D721Med (cell line): ENCODE measurements at places on chromosomes 2 and 18.

GRCh38 chr2:172052000-172052983 is 33.0 kb upstream of the DLX1 start:
- DNase-seq, result no peak

GRCh38 chr2:50547521-50547920 is 484.4 kb downstream of the NRXN1 start:
- no peak for DNase-seq

GRCh38 chr2:237978058-237978712 is 11.4 kb downstream of the UBE2F start:
- DNase-seq, result no peak

DNA sequence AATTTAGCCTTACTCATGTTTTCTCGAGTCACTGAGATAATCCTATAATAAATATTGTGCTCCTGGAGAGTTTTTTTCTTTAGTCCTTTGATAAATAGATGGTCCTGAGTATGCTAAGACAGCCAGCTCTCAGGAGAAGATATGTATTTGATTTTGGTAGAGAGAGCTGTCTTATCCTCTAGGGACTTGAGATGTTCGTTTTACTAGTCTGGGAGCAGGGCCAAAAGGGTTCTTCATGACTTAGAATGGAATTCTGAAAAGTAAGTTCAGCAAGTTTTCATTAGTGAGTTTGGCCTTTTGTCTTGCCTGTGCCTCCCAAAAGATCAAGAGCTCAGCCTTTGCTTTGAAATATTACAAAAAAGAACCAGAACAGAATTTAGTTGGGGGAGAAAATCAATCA is 246.7 kb downstream of the BABAM2 start:
- DNase-seq, result no peak

GRCh38 chr2:32633040-32633439 is 5.2 kb downstream of the TTC27 start:
- DNase-seq, result no peak

DNA sequence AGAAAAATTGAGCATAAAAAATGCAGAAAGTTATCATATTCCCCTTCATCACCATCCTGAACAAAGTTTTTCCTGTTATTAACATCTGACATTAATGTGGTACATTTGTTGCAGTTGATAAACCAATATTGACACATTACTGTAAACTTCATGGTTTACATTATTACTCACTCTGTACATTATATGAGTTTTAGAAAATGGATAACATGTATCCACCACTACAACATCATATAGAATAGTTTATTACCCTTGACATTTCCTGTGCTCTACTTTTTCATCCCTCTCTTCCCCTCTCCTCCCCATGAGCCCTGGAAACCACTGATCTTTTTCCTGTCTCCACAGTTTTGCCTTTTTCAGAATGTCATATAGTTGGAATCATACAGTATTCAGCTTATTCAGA is 618.6 kb upstream of the TMEFF2 start:
- DNase-seq, result no peak

- no peak for DNase-seq
These were observed 128.2 kb upstream of the CXCR4 start for GRCh38 chr2:136246086-136246669.

DNA sequence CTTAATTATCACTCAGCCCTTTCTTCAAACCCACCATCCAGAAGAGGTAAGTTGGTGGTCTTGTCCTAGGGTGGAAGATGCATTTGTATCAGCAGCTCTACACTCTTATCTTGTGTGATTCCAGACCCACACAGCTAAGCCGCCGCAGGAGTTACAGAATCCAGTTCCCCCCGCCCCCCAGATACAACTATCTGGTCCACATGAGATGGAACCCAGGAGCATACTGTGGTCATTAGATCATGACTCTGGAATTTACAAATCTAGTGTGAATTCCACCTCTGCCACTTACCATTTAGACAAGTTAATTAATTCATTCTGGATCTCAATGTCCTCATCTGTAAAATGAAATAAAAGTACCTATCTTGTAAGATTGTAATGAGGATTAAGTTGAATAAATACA is 486.4 kb downstream of the BCL11A start:
- DNase-seq, result no peak

DNA sequence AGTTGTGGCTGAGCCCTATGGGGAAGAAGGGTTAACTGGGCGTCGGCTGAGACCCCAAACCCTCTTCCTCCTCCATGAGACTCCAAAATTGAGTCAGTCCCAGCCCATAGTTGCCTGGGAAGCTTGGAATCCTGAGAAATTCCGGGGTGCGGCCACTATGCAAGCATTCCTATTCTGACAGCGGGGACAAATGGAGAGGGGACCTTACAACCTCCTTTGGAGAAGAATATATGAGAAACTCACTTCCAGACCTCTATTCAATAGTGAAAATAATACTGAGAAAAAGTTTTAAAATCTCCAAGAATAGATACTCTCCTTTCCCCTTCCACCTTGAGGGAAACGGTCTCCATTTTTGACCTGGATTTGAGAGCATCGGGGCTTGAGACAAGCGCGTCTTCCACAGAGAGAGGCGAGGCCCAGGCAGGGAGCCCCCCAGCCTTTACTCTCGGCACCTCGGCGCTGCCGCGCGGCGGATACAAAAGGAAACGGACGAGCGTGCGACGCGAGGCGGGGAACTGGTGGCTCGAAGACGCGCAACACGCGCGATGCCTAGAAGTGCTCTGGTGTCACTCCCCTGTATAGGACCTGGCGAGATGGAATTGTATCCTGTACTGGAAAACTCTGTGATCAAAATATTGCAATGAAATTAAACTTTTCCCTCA is 11.1 kb downstream of the NR4A2 start:
- no peak for DNase-seq

GRCh38 chr2:66239655-66240054 is 195.3 kb upstream of the MEIS1 start:
- no peak for DNase-seq

- DNase-seq, result no peak
These were observed 610.0 kb downstream of the KCNJ3 start for GRCh38 chr2:155308367-155309009.

GRCh38 chr2:219627103-219628100 is at the start of gene SLC4A3:
Gene SLC4A3, plus strand, starts transcription at chr2:219627630. Its CDS starts 363 bp downstream, at chr2:219627993.
- DNase-seq, result peak; percentile 72

- DNase-seq, result no peak
These were observed 200.4 kb downstream of the INO80D start for GRCh38 chr2:205885492-205886099.

GRCh38 chr2:28505361-28505760 is 9.5 kb downstream of the PLB1 start:
- DNase-seq, result no peak

DNA sequence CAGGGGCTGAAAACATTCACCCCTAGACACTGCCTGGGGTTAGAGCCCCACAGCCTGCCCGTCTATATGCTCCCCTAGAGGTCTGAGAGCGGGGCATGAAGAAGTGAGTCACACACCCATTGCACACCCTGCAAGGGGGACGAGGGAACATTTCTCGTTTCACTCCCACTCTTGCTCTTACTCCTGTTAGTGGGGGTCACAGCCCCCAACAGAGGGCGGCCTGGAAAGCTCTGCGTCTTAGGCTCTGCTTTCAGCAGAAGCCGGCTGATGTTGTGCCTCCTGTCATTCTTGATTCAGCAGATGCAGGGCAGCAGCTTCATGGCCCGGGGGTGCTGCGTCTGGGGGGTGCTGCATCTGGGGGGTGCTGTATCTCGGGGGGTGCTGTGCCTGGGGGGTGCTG is 141.3 kb downstream of the ASB1 start:
- no peak for DNase-seq

DNA sequence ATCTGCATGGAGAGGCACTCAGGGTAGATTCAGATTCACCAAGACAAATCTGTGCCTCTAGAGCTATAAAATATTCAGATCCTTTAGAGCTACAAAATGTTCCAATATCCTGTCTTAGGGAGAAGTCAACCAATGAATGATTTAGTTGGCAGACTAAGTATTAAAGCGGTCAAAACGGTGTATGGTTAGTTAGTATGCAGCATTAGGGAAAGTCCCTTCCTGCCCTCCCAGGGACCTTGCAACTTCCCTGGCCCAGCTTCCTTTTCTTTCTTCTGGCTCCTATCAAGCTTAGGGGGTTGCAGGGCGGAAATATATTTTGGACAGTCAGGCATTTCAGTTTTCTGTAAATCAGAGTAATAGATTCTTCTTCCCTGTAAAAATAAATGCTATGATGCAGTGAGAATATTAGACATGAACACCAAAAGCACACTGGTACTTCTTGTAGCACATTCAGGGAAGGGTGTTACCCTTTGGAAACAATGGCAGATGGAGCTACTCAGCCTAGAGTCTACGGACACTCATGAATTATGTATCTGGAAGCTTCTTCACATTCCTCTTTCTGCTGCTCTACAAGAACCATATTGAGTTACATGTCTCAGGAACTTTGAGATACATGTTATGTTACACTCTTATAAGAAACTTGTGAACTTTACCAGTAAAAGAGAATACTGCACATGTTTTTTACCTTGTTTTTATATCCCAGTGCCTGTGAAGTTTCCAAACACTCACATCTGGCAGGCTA is 45.7 kb downstream of the CCDC93 start:
- no peak for DNase-seq

GRCh38 chr2:122875091-122875865 is 1119.8 kb downstream of the TSN start:
- DNase-seq, result no peak

DNA sequence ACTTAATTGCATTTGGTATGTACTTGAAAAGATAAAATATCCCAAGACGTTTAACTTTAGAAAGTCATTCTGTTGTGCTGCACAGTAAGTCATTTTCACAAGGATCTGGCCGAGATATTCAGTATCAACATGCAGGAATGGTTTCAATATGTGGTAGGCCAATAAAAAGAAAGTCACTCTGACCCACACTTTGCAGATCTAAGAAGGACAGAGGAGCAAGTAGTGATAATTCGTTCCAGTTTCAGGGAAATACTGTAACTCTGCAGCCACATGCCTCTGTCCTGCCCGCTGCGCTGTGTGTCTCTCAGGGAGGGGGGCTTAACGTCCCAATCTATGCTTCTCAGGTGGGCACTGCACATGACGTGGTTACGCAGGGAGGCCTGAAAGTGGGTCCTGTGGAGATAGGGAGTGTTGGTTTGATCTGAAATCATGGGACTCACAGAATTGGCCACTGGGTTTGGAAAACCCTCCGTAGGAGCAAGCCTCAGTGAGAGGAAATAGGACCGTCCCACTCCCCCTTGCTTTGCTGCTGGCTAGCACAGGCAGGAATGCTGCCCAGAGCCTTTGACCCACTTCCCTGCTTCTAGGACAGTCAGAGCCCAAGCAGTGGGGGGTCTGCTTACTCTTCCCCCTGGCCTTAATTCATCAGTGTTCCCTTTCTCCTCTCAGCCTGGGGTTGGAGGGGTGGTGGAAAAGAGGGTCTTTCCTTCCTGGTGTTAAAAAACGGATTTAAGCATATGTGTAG is 314.7 kb upstream of the SPRED2 start:
- no peak for DNase-seq

DNA sequence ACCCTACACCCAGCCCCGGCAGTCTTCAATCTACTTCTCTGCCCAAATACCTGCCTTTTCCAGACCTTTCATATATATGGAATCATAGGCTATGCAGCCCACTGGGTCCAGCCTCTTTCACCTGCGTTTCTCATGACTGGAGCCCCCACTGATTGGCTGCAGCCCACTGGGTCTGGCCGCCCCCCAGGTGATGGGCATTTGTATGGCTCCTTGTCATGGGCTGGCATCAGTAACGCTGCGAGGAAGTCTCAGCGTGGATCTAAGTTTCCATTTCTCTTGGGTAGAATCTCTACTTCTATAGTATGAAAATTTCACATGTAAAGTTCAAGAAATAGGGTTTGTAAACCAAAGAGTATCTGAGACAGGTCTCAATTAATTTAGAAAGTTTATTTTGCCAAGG is 281.9 kb downstream of the NDUFA10 start:
- no peak for DNase-seq

DNA sequence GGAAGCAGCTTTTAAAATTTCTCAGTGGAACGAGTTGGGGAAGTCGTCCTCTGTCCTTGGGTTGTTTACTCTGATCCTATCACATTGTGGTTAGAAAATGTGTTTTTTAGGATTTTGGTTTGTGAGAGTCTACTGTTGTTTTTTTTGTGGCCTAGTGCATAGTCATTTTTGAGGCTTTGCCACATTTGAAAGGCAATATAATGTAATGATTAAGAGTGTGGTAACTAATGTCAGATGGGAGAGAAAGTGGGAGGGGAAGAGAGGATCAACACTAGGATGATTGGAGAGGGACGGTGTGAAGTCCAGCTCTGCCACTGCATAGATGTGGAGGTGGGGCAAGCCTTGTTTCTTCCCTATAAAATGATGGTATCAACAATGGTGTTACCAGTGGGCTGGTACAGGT is 8.5 kb downstream of the SP140L start:
- no peak for DNase-seq

DNA sequence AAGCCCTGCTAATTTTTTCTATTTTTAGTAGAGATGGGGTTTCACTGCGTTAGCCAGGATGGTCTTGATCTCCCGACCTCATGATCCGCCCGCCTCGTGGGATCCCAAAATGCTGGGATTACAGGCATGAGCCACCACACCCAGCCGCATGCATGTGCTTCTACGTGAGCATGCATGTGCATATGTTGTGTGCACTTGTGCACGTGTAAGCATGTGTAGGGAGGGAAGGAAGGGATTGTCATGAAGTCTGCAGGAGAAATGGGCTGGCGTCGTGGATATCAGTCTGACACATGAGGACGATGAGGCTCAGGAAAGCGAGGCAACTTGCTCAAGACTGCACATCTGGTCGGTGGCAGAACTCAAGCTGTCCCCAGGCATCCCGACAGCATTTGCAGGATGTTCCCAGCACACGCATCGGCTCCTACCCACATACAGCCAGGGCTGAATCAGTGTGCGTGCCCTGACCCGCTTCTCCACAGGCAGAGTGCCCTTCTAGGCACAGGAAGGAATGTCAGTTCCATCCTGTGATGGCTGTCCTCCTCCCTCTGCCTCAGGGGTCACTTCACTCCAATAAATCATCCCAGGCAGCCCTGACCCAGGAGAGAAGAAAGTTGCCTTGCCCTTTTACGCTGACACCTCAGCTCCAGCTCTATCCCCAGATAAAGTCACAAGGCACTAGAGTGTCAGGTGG is 49.9 kb upstream of the SLC14A2 start:
- DNase-seq, result no peak

DNA sequence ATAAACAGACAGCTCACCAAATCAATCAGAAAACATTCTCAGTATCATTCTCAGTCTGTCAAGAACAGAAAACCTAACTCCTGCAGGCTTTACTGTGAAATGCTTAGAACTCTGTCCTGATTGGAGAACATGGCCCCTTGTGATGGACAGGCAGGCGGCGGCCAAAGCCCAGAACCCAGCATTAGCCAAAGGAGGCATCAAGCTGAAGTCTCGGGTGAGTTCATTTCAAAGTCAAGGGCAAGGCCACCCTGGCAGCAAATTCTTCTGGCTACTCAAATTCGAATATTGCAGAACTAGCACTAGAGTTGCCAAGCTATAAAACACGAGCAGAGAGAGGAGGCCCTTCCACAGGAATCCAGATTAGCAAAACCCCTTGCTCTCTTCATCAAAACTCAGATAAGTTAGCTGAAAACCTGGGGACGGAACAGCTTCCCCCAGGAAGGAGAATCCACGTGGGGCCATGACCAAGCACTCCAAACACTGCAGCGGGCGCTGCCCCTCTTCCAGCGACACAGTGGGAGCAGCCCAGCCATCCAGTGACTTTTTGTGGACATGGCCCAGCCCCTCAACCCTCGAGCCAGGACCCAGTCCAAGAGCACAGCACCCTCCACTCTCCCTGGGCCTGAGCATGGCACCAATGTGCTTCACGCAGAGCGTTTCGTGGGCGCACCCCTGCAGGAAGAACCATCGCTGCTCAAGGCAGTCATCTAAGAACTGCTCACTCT is 98.6 kb downstream of the HDAC4 start:
- DNase-seq, result no peak

- no peak for DNase-seq
These were observed 30.9 kb upstream of the DOCK10 start for GRCh38 chr2:225073198-225073597.

GRCh38 chr2:124250433-124250832 is 225.3 kb downstream of the CNTNAP5 start:
- no peak for DNase-seq
